ENCODE measurements at places on chromosomes 7 and 10. TPM values are rescaled to one million over a fixed set of nuclear protein-coding genes. Genes with fewer than 3 reads are reported as not detected.

The PLOD3 gene
- 160 TPM for total RNA-seq

The CARD11 gene
- 3.5 TPM for total RNA-seq

The NPY gene
- total RNA-seq: not detected

The GPR26 gene
- total RNA-seq: not detected

The ZKSCAN5 gene
- 11.7 TPM for total RNA-seq

The MYL7 gene
- total RNA-seq: not detected

The FRAT2 gene
- total RNA-seq: 10.3 TPM

The PON3 gene
- not detected for total RNA-seq

The TMEM236 gene
- total RNA-seq: 0.48 TPM

The SLC26A3 gene
- not detected for total RNA-seq

The IFIT1B gene
- not detected for total RNA-seq

The GIMAP5 gene
- 28.6 TPM for total RNA-seq

The TMEM178B gene
- total RNA-seq: 3.1 TPM

The OR9A2 gene
- not detected for total RNA-seq

Data from glomerular endothelial cell (primary cell).